Karpas-422 (cell line): ENCODE measurements at places on chromosomes 13 and 19. TPM values are rescaled to one million over a fixed set of nuclear protein-coding genes. Genes with fewer than 3 reads are reported as not detected.

Gene GPX4
- 286 and 423 TPM in 2 replicates for total RNA-seq

Gene ZGLP1
- total RNA-seq, result 5.3 and 7.1 TPM in 2 replicates

DNA sequence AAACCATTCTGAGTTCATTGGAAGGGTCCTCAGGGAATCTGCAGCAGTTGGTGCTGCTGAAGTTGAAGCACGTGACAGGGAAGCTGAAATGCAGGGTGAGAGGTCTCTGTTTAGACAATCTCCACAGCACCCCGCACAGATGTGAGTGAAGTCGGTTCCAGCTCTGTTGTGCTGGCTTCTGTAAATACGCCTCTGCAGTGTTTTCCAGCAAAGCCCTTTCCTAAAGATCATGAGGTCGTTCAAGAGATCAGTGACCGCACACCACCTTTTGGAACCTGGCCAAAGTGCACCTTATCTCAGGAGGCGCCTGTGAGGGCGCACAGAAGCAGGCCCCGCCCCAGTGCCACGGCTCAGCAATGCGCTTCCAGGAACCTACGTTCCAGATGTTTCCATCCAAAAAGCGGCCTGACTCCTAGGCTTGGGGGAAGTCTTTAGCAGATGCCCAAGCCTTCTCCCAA lies 10.8 kb downstream of the CUL4A start:
- DNase-seq, result no peak
- H3K27me3 ChIP-seq, result no peaks in the 10 kb centered on the region
- peaks cover 13% of the 10 kb centered on the region for H3K4me1 ChIP-seq
- no peak overlapping the region for H3K27ac ChIP-seq

DNA sequence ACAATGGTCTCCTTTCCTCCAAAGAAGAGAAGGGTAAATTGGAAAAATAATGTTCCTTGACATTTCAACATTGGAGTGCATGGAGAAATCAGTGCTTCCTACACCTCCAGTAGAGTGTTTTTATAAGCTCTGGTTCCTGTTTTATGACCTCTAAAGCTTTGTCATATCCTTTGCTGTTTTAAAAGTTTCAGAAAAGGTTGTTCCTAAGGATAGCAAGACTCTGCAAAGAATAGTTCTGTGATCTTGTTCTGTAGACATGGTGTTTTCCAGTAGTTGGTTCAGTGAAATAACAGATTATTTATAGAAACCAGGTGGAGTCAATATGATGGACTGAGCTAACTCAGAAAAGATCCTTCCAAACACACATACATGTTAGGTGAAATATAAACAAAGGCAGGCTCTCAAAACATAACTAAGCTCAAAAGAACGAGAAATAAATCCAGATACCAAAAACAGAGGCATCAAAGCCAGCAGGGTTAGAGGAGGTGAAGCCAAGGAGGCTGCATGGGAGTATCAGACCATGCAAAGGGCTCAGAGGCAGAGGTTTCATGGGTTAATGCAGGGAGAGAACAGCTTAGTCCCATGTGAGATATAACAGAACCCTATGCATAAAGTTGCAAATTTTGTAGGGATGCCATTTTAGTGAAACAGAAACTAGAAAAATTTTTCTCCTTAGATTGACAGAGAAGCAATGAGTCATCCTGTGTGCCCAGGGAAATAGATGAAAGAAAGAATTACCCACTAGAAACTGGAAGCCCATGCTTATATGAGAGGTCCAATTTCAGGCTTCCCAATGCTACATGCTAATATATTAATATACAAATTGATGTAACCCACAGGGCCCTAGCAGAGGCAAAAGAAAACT lies 44.3 kb downstream of the SHISA2 start:
- no peaks in the 10 kb centered on the region for H3K4me1 ChIP-seq
- no peaks in the 10 kb centered on the region for H3K27me3 ChIP-seq

DNA sequence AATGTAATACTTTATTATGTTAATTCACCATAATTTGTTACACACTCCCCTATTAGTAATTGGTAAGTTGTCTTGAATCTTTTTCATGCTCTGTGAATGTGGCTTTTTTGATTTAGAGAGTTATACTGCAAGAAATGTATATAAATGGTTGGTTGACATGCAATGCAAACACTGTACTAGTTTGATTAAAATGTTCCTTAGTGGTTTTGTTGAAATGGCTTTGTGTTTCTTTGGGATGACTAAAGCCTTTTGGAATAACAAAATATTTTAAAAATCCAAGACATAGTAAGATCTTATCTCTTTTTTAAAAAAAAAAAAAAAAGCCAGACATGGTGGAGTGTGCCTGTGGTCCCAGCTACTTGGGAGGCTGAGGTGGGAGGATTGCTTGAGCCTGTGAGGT lies 10.5 kb downstream of the LAMP1 start:
- H3K27ac ChIP-seq, result no peak overlapping the region
- H3K4me3 ChIP-seq, result no peak overlapping the region
- no peaks in the 10 kb centered on the region for H3K27me3 ChIP-seq
- H3K36me3 ChIP-seq, result peaks cover 4% of the 10 kb centered on the region; the same call in 1 of the 2 replicates
- no peak for DNase-seq
